MM.1S (cell line): ENCODE measurements at places on chromosomes 12 and 14.

DNA sequence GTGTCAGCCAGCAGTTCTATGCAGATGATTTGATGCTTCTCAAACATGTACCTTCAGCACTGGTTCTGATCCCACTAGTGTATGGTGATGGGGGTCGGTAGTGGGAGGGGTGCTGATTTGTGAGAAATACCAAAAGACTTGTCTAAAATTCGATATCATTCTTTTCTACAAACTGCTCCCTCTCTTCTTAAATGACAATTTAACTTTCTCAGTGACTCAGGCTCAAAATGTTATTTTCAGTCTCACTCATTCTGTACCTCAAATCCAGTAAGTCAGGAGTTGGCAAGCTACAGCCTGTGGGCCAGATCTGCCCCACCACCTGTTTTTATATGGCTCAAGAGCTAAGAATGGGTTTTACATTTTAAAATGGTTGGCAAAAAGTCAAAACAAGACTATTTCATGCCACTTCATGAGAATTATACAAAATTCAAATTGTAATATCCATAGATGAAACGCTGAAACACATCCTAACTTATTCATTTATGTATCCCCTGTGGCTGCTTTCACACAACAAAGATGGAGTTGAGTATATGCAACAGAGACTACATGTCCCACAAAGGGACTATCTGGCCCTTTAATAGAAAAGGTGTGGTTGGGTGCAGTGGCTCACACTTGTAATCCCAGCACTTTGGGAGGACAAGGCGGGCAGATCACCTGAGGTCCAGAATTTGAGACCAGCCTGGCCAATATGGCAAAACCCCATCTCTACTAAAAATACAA is 6.6 kb upstream of the NOP2 start:
- no peak for DNase-seq
- H3K27ac ChIP-seq: no peak overlapping the region
- no peak overlapping the region for H3K4me3 ChIP-seq
- H3K36me3 ChIP-seq: peaks cover 28% of the 10 kb centered on the region

GRCh38 chr12:81596558-81596957 is 162.6 kb downstream of the PPFIA2 start:
- H3K27ac ChIP-seq: no peak overlapping the region
- DNase-seq: no peak
- H3K36me3 ChIP-seq: no peaks in the 10 kb centered on the region
- H3K4me1 ChIP-seq: no peaks in the 10 kb centered on the region

DNA sequence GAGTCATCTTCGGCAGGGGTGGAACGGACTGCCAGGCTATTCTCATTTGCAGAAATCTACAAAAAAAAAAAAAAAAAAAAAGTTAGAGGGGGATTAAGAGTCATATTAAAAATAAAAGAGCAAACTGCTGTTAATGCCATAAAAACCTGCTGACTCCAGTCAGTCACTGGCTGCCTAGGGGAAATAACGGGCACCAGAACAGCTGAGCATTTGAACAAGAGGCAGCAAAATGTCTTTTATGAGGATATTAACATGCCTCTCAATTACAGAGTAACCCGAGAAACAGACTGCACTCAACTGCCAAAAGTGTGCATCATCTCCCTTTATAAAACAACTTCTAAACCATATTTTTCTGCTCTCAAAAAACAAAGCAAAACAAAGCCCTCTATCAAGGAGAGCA is 28.7 kb upstream of the CERS5 start:
- H3K4me1 ChIP-seq: no peaks in the 10 kb centered on the region
- DNase-seq: no peak
- H3K4me3 ChIP-seq: no peak overlapping the region
- no peaks in the 10 kb centered on the region for H3K27me3 ChIP-seq
- H3K36me3 ChIP-seq: no peaks in the 10 kb centered on the region

DNA sequence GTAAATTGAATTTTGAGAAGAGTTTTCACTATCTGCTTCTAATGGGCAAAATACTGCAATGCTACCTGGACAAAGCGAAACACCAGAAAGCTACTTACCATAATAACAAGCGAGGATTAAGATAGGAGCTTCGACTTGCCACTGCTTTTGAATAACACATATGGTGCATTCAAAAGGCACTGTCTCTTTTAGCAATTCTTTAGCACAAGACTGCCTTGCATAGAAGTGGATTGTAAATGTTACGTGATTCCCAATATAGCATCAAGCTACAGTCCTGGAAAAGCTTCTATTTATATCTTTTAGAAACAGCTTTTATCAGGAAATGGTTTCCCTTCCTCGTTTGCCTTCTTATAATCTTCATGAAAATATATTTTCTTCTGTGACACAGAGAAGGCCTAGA is 258.7 kb upstream of the PDE3A start:
- H3K27me3 ChIP-seq: no peaks in the 10 kb centered on the region
- DNase-seq: no peak
- H3K27ac ChIP-seq: no peak overlapping the region
- H3K36me3 ChIP-seq: no peaks in the 10 kb centered on the region
- no peaks in the 10 kb centered on the region for H3K4me1 ChIP-seq
- H3K4me3 ChIP-seq: no peak overlapping the region
